ENCODE measurements at places on chromosomes 3 and 15.

DNA sequence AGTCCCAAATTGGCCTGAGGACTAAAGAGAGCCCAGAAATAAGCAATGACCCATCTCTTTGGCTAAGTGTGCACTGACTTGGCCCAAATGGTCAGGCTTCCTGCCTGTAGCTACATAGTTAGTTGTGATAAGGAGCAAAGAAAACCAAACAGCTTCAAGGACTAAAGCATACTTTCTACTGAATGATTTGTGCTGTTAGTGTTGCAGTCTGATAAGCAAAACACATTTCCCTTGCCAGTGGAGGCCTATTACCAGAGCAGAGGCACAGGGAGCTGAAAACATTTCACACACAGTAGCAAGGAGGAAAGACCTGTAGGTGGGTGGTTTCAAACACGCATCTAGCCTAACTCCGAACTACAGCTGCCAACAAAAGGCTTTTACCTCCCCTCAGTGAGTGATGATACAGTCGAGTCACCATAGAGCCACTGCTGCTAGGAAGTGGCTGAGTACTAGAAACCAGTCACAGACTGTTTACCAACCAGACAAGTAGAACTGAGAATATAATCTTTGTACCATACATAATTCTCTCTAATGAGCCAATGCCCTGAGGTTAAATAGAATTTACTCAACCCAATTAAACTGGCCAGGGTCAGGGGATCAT, 222.3 kb upstream of the THBS1 start:
- no peak for DNase-seq

GRCh38 chr3:66101901-66102300, 63.2 kb upstream of the MAGI1 start:
- no peak for DNase-seq

GRCh38 chr3:148389916-148390315, 307.8 kb upstream of the AGTR1 start:
- DNase-seq: no peak

DNA sequence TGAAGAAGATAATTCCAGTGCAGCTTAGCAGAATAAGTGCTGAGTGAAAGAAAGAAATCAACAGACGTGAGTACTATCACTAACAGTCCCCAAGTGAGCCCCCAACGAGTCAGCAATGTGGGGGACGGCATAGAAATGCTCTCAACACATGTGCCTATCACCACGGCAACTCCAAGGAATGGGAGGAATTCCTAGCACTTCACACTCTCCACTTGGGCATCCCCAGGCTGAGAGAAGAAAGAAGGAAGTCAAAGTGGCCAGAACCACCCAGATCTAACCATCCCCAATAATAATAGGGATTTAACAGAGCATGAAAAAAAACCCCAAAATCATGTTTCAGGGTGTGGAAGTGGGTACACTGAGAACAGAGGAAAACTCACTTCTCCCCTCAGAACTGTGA, 29.3 kb upstream of the CPNE4 start:
- DNase-seq: no peak

GRCh38 chr15:98700519-98700918, 52.2 kb downstream of the IGF1R start:
- no peak for DNase-seq

DNA sequence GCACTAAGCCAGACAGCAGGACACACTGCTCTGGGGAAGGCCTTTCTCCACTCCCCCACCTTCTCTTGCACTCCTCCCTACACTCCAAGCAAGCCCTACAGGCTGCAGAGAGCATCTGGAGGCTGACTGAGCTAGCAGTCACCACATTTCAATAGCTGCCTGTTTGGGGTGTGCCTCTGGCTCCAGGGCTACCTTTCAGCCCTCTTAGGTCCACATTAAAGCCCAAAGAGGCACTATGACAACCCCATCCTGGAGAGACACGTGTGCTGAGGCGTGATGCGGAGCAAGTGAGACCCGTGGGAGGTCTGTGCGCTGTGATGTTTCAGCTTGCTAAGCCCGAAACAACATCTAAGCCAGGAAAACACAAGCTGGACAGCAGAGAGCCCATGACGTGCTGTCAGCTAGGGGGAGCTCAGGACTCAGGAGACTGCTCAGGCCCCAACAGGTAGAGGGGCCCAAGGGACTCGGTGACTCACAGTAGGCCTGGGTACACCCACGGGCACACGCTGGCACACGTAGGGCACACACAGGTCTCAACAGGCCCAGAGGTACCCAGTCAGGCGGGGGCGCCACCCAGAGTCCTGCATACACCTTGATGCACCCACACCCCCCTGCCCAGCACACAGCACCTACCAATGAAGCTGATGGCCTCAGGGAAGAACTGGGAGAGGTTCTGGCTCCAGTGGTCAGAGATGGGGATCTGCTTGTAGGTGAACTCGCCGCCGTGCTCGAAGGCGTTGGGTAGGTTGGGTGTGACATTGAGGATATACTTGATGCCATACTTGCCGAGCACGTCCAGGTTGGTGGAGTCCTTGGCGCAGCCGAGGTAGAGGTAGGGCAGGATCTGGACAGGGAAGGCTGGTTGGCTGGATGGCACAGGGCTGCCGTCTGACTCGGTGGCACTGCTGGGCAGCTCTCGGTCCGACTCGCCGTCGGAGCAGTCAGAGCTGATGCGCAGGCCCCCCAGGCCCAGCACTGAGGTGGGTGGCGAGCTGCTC, 2.8 kb downstream of the DUSP7 start:
- peak; percentile 68 for DNase-seq

- peak; percentile 30 for DNase-seq
Observed at GRCh38 chr15:92958105-92958504, 58.0 kb downstream of the CHD2 start.

GRCh38 chr3:174218016-174218415, 641.1 kb upstream of the NAALADL2 start:
- DNase-seq: no peak

DNA sequence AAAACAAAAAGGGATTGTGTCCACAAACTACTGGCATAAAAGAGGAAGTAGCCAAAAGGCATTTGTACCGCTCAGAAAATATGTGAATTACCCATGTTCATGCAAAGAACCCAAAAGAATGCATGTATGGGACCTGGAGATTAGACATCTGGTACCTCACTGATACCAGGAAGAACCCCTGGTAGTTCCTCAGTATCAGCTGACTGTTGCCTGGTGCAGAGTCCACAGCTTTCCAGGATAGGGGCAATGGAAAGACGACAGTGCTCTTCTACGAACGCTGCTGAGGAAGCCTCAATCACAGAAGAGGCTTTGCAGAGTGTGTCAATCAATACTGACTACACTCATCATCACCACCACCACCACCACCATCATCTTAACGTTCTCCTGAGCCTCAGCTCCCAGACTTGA, 63.3 kb downstream of the ATP8B4 start:
- DNase-seq: no peak

DNA sequence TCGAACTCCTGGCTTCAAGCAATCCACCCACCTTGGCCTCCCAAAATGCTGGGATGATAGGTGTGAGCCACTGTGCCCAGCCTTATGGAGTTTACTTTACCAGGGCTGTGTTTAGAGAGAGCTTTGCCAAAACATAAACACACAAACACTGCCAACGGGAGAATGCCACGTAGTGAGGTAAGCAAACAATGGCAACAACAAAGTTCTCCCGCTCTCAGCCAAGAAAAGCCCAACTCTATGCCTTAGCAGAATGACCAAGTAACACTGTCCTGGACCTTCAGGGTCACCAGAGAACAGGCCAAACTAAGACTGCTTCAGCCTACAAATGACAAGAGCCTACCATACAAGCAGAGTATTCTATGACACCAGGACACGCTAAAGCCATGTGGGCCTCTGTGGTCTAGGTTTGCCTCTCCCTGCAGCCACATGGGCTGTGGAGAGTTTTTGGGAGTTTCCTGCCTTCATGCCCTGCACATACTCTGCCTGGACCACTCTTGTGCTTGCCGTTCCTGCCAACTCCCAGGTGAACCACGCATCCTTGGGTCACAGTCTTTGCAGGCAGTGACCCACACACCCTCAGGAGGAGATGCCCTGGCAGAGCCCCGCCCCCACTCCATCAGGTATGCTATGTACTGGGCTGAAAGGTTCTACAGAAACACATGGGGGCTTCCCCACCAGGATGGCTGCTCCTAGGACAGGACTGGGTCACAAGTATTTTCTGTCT, 21.6 kb upstream of the CNBP start:
- DNase-seq: no peak

DNA sequence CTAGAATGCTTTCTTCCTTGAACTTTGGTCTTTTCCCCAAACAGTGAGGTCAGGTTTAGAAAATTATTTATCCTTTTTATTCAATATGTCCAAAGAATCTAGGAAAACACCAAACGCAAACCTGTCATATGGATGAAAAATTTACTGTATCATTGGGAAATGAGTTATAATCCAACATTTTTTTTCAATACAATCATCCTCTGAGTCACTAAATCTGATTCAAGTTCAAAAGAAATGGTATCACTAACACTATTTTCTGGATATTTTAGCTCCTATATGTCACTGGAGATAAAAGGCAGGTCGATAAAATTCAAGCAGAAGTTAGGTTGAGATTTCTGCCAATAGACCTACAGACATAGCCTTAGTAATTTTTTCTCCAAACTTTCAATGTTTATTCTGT, 591.6 kb upstream of the AGTR1 start:
- no peak for DNase-seq

GRCh38 chr3:175336406-175337133, 477.4 kb downstream of the NAALADL2 start:
- DNase-seq: no peak

GRCh38 chr3:71397046-71397445, 186.5 kb downstream of the FOXP1 start:
- peak; percentile 43 for DNase-seq

DNA sequence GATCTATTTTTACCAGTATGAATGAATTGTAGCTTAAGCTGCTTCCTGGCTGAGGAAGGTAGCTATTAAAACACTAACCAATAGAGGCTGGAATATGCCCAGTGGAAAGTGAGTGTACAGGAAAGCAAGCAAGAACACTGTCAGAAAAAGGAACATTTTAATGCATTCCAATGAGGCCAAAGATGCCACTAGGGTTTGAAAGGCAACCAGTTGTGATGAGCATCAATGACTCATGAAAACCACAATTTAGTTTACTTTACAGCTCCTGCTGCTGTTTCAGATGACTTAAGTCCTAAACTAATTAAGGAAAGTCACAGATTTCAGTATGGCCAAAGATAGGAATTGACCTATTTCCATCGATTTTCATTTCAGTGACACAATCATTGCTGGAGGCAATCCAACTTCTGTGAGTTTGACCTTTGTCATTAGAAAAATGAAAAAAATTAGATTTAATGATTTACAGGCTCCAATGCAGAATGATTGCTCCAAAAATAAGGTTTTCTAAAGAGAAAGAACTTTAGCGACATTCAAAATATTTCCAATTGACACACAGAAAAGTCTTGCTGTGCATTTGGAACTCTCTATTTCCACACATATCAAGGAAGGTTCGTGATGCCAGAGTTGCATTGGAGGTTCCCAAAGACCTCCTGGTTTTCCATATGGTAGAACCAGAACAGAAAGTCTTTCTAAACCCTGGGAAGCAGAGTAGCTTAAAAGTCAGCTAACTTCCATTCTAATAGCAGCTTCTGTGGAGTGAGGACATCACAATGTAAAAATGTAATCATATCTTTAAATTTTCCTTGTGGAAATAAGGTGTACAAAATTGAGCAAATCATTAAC, 103.0 kb downstream of the SUCNR1 start:
- DNase-seq: peak; percentile 84

DNA sequence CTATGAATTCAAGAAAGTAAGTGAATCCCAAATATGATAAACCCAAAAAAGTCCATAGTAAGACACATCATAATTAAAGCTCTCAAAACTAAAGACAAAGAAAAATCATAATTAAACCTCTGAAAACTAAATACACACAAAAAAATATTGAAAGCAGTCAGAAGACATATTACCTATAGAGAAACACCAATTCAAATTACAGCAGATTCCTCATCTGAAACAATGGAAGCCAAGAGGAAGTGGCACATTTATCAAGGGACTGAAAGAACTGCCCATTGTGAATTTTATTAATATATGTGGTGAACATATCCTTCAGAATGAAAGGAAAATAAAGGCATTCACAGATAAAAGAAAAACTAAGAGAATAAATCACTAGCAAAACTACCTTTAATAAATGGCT, 128.2 kb downstream of the SCAPER start:
- no peak for DNase-seq

GRCh38 chr15:59154243-59154642, 49.3 kb downstream of the CCNB2 start:
- DNase-seq: no peak

DNA sequence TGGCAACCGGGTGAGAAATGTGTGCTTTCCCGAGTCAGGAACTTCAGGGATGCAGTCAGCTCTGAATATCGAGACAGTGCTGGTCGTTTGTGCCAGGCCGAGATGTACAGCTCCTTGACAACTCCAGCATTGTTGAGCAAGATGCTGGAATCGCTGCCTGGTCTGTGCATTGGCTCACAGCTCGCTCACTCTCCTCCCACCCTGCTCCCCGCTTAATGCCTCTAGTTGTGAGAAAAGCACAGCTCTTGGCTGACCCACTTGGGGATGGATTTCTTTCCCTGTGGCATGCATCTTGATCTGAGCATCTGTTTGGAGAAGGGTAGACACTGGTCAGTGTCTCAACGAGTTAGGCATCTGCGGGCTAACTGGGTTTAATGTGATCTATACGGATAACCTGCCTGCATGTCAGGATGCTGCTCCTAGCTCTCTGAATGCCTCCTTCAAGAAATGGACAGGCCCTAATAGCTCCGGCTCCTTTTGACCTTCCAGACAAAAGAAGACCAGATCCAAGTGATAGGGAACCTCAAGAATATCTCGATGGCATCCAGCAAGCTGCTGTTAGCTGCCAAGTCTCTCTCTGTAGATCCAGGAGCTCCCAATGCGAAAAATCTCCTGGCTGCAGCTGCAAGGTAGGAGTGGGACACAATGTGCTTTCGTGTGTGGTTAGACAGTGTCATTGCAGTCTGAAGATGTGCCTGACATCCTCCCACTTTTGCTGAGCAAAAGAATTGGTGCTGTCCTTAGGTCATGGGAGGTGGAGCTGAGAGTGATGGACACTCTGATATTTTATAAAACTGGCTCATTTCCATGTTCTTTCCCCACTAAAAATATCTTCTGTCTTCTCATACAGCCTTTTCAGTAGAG, 302.2 kb upstream of the TPM1 start:
- no peak for DNase-seq

- peak; percentile 8 for DNase-seq
Observed at GRCh38 chr3:31472479-31473390, 60.0 kb upstream of the STT3B start.

GRCh38 chr3:171268677-171269076, 191.5 kb downstream of the TNIK start:
- no peak for DNase-seq

- no peak for DNase-seq
Observed at GRCh38 chr3:186401556-186401955, 39.5 kb upstream of the DGKG start.

DNA sequence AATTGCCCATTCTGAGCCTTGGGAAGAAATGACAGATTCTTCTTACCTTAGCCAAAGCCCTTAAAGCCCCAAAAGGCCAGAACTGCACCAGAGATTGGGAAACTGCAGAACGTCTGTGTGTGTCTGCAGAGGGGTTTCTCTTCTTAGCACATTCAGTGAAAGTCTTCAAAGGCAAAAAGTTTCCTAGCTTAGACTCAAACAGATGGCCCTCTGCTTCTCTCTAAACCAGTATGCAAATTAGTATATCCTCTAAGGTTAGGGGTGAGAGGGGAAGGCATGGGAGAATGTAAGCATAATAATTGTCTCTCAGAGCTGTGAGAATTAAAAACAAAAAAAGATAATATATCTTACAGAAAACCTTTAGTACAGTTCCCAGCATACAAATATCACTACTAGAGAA, 334.0 kb upstream of the MCTP2 start:
- no peak for DNase-seq

- peak; percentile 70 for DNase-seq
Observed at GRCh38 chr3:194070634-194071409, 65.1 kb upstream of the HES1 start.

Measured in RKO (cell line).